Pulmonary artery endothelial cell (primary cell): ENCODE measurements at places on chromosomes 5 and 9.

- DNase-seq = peak; percentile 19
Measured at GRCh38 chr5:135457424-135458071, 5.4 kb upstream of the TIFAB start.

DNA sequence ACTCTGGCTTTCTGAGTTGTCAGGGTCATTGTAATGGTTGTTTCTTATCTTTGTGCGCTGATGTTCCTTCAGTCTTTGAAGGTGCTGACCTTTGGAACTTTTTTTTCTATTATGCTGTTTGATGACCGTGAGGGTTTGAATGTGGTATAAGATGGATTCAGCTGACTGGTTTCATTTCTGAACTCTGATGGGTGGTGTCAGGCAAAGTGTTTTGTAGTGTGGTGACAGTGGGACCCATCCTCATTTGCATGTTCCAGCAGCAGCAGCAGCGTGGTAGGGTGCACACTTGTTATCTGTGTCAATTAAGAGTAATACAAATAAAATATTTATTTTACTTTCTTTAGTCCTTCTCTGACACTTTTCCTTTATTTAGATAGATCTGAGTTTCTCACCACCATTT is 227.7 kb upstream of the PRR16 start:
- no peak for DNase-seq

DNA sequence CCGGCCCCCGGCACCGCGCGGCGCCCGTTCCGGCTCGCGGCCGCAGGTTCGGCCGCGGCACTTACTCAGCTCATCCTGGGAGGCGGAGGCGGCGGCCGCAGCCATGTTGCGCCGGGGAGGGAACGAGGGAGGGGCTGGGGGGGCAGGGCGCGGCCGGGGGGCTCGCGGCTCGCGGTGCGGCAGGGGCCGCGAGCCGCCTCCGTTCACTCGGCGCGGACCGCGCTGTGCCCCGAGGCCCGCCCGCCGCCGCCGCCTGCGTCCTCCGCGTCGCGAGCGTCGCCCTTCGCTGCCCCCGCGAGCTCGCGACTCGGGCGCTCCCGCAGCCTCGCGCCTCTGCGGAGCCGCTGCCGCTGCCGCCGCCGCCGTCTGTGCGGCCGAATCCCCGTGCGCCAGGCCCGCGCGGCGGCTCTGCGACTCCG is 735 bp downstream of the ECPAS start:
- no peak for DNase-seq

GRCh38 chr9:26324786-26325443 is 567.7 kb downstream of the CAAP1 start:
- DNase-seq = no peak

GRCh38 chr5:141328231-141328630 is 2.1 kb upstream of the PCDHGA1 start:
- DNase-seq = no peak

GRCh38 chr5:5335107-5335506 is 87.4 kb upstream of the ICE1 start:
- DNase-seq = no peak

- DNase-seq = no peak
Measured at GRCh38 chr9:111582888-111583287, 16.6 kb downstream of the PTGR1 start.
